ENCODE measurements at places on chromosomes 4 and X.

DNA sequence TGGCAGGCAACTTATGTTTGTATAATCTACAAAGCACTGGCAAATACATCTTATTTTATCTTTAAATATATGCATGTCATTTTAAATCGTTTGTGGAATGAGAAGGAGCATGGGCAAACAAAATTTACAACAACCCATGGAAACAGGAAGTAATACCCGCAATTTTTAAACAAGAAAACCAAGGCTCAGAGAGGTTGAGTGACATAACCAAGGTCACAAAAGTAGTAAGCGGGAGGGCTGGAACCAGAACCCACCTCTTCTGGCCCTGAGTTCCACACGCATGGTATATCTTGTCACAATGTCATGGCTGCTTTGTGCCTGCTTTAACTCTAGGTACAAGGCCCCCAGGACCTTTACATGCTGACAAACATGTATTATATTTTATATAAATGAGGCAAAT, 52.9 kb downstream of the SLC7A11 start:
- no peak for DNase-seq

- no peak for DNase-seq
These were observed 8.5 kb upstream of the NXF3 start for GRCh38 chrX:103101299-103102042.

GRCh38 chr4:38686682-38687081, 22.7 kb downstream of the KLF3 start:
- DNase-seq = no peak

GRCh38 chr4:151738720-151739517, 21.9 kb downstream of the GATB start:
- no peak for DNase-seq

GRCh38 chr4:62118558-62118957, 918.4 kb downstream of the ADGRL3 start:
- DNase-seq = no peak

GRCh38 chrX:68978255-68978654, 149.4 kb downstream of the EFNB1 start:
- no peak for DNase-seq

- no peak for DNase-seq
These were observed 28.4 kb downstream of the GUCY1B1 start for GRCh38 chr4:155787113-155787710.
